Coronary artery (tissue), 2 donors: ENCODE measurements at places on chromosomes 3 and 15.

GRCh38 chr3:62445275-62445674 is 71.9 kb upstream of the FEZF2 start:
- DNase-seq = no peak

DNA sequence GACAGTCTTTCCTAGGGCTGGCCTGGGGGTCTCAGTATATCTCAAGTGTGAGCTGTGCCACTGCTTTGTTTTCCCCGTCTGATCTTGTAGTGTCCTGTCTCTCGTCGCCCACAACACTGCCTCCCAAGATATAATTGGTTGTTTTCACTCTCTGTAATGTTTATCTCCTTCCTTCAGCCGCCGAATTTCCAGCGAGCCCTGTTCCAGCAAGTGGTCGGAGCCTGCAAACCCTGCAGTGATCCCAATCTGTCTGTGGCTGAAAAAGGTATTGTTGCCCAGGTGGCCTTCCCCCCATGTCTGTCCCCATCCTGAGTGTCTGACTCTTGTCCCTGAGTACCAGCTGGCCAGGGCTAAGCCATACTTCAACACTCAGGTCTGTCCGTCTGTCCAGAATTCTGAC is 9.5 kb upstream of the MANF start:
- DNase-seq = no peak

DNA sequence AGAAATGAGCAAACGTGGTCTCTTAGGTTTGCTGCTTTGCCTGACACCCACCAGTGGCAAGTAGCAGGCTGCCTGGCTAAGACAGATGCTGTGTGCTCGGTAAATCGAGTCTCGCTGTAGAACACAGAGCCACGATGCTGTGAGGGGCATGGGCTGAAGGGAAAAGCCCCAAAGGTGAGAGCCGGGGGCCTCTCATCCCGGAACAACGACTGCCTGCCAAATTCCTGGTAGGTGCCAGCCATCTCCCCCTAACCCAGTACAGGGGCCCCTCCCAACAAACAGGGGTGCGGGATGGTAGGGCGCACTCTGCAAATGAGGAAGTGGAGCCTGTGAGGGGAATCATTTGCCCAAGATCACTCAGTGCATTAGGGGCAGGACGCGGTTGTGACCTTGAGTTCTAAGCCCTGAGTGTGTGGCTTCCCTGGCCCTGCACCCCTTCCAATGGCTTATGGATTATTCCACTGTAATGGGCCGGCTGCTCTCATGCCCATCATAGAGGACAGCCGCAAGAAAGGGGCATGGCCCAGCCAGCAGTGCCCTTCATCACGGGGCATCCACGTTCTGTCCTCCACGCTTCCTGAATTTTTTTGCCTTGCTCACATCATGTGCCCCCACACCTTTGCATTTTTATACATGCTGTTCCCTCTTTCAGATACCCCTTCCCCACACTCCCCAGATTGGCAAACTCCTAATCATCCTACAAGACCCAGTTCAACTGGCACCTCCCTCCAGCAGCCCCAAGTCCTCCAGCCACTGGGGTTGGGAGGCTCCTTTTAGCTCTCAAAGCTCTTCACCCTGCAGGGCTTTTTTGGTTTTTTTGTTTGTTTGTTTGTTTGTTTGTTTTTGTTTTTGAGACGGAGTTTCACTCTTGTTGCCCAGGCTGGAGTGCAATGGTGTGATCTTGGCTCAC is 125.4 kb downstream of the NUP210 start:
- DNase-seq = no peak

DNA sequence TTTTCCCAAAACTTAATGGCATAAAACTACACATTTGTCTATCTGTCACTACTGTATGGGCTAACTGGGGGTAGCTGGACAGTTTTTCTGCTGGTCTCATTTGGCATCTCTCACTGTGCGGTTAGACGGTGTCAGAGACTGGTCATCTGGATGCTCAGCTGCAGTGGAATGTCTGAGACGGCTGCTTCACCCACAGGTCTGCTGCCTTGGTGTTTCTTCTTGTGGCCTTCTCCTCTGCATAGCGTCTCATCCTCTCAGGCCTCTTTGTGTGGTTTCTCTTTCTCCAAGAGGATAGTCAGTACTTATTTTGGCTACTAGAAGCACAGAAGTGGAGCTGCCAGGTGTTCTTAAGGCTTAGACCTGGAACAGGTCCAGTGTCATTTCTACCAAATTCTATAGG is 35.9 kb upstream of the GOLGA6L9 start:
- DNase-seq = no peak

GRCh38 chr15:76162036-76162398 is 102.2 kb downstream of the TMEM266 start:
- DNase-seq = no peak

- no peak for DNase-seq
These were observed 412.5 kb downstream of the SOX2 start for GRCh38 chr3:182124187-182124586.

- no peak for DNase-seq
These were observed 48.2 kb upstream of the FMN1 start for GRCh38 chr15:33242669-33243191.

GRCh38 chr3:125069968-125070745 is 14.4 kb upstream of the HEG1 start:
- no peak for DNase-seq

DNA sequence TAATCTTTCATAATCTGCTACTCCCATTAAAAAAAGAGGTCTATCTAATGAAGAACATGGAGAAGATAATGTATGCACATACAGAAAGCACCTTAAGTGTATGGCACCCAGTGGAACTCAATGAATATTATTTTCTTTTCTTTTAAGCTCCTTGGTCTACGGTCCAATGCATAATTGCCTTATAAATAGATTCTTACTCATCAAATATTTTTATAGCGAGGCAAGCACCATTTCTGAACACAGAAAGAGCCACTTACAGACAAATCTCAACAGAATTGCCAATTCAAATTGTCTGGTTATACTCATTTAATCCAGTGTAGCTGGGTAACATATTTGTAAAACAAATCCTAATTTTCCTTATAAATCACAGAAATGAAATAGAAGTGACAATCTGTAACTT is 6.3 kb downstream of the PDZRN3 start:
- no peak for DNase-seq

DNA sequence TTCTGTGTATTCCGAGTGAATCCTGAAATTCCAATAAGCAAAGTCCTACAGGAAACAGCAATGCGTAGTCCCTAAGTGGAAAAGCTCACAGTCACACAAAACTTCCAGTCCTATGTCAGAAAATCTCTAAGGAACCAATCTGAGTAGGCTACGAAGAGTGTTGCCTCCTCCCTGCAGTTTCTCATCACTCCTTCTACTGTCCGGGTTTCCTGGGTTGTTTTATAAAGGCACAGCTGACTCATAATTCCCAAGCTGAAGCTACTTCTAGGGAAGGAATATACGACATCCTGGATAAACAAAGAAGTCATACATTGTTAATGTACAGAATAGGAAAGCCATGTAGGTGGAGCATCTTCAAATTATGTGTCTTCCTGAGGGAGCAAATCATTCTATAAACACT is 65.7 kb upstream of the RGMA start:
- DNase-seq = no peak

DNA sequence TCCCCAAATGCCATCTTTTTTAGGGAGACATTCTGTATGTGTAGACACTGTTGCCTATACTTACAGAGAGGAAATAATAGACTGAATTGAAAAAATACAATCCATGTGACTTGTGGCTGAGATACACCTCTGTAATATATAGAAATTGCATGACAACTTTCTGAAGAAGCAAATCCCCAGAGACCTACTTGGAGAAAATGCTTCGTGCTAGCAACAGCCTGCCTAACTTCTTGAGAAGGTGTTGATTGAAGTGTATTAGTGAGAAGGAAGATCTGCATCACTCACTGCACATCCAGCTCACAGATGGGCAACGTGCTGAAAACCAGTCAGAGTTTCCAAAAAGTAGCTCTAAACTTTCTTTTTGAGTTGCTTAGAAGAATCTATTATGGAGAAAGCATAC is 404.1 kb downstream of the EPHB1 start:
- no peak for DNase-seq

DNA sequence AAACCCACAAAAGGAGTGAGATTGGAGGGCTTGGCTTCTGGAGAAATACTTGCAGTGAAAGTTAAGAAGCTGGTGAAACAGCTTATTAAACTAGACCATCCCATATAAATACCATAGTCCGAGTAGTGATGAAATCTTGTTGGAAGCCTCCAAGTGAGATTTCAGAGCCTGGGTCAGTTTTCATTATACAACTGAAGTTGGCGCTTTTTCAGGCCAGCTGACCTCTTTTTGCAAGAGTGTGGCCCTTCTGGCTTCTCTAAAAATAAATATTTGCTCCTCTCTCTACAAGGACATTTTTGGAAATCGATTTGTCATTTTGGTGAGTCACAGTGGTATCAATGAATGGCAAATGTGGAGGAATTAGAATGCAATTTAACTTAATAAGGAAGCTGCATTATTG is 51.2 kb upstream of the THRB start:
- no peak for DNase-seq

DNA sequence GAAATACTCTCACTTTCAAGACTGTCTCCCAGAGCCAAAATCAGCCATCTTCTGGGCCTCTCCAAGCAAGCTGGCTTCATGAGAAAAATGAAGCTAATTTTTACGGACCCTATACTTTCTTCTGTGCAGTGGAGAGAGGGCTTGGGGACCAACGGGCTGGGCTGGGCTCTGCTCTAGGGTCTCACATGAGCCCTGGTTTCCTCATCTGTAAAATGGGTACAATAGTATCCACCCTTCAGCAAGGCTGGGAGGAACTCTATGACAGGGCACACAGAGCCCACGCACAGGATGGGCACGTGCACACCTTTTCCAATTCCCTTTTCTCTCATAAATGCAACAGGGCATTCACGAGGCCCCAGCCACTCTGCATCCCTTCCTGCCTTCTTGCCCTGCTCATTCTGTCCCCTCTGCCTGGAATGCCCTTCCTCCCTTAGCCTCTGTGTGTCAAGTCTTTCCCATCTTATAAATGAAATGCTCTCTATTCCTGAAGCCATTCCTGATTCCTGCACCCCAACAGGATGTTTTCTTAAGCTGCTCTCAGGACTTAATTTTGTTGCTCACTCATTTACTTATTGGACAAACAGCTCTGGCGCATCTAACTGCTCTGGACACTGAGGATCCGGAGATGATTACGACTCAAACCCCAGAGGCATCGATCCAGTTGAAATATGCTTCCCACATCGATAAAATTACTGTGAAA is 32.9 kb upstream of the SEC13 start:
- DNase-seq = no peak

DNA sequence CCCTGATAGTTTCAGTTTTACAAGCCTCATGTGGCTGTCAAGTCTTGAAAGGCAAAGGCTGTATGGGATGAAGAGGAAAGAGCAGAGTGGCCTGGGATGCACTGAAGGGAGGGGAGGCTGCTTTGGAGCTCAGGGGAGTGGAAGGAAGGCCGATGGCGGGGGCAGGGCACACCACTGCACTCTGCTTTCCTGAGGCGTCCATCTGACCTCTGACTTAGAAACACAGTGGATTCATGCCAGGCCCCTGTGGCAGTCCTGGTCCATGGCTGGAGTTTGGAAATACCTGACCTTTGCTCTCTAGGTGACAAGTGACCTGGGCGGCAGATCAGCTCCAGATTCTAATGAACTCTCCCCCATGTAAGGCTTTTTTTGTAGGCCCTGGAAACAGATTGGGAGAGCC is 19.0 kb downstream of the FAH start:
- DNase-seq = no peak

- peak; percentile 73 for DNase-seq
These were observed 634 bp downstream of the MINDY2 start for GRCh38 chr15:58771621-58772250.
